ENCODE measurements at places on chromosomes 2 and 18.

GRCh38 chr18:36075862-36076587, 8.7 kb upstream of the RPRD1A start:
- DNase-seq: no peak

DNA sequence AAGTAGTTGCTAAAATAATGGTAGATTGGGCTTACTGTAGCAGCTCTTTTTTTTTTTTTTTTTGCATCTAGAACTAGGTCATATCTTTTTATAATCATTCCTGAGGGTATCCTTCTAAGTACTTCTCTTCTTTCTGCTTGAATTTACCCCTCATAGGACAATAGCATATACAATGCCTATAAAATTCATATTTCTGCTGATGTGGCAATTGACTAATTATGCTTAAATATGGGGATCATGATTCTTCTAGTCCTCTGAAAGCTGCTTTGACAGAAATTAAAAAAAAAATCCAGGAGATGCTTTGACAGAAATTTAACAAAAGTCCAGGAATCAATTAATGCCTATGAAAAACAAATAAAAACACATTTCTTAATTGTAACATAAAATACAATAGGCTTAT, 358.4 kb downstream of the CCDC85A start:
- no peak for DNase-seq

DNA sequence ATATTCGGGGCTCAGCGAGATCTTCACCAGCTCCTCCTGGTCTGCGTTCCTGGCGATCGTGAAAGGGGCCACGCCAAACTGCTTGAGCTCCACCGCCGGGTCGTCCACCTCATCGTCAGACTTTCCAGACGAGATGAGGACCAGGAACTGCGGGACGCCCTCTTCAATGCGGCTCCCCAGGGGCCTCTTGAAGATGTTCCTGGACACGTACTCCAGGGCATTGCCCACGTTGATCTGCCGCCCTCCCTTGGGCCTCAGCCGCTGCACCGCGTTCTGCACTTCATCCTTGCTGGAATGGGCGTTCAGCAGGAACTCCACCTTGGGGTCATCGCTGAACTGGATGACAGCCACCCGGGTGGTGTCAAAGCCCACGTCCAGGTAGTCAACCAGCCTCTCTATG, 42.1 kb downstream of the COL6A3 start:
- no peak for DNase-seq

DNA sequence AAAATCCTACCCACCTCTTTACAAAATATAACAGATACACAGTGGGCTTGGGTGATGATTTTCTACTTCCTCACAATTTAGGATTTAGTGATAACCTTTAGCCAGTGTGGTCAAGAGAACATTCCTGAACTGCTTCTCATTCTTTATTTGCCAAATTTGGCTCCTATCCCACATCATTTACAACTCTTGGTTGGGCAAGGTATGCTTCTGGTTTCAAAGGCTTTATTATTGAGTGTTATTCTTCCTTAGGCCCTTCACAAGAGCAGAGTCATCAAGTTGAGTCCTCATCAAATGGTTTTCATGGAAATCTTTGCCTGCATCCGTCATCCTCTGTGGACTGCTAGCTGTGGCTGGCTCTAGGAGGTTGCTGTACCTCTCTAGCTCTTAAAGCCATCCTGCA, 472.0 kb upstream of the ETAA1 start:
- DNase-seq: no peak

DNA sequence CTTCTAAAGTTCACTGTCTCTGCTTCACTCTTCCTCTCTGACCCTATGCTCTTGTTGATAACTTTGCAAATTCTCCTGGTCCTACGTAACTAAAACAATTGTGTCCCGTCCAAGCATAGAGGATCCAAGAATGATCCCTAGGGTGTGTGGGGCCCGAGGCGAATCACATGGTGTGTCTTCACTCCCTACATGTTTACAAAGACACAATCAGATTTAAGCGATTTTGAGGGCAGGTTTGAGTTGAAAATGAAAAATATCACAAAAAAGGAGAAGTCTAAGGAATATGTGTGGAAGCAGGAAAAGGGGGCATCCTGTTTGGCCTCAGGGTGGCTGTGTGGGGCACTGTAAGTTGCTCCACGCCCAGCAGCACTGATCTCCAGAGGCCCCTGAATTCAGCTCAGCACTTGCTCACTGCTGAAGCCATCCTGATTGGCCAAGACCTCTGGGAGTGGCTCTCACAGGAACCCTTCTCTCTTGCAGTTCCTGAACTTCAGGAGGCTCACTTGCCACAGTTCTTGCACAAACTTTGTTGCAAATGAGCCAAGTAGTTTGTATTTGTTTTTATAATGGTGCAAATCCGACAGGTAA, 363.6 kb downstream of the ZNF521 start:
- DNase-seq: peak; percentile 72

- DNase-seq: no peak
Measured at GRCh38 chr2:8116661-8117060, 565.2 kb upstream of the ID2 start.

- DNase-seq: no peak
Measured at GRCh38 chr2:180707175-180707883, 273.1 kb upstream of the UBE2E3 start.

DNA sequence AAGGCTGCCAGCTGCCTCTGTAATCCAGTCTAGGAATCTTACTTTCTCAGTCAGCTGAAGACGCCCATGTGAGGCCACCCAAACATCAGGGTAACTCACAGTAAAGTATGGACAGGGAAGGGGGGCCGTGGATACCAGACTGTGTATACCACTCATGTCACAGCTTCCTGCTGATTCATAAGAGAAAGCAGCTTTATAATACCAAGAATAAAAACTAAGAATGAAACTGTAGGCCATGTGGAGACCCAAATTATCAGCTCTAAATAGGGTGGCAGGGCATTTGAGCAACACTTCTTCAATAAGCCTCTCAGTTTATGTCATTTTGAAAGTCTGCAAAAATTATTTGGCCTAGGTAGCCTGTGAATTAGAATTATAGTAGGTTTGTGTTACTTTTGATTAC, 115.0 kb upstream of the CDCA7 start:
- DNase-seq: no peak

GRCh38 chr2:189010536-189010935, 36.4 kb downstream of the COL3A1 start:
- DNase-seq: no peak

GRCh38 chr2:172995323-172996244, 80.1 kb upstream of the MAP3K20 start:
- no peak for DNase-seq

DNA sequence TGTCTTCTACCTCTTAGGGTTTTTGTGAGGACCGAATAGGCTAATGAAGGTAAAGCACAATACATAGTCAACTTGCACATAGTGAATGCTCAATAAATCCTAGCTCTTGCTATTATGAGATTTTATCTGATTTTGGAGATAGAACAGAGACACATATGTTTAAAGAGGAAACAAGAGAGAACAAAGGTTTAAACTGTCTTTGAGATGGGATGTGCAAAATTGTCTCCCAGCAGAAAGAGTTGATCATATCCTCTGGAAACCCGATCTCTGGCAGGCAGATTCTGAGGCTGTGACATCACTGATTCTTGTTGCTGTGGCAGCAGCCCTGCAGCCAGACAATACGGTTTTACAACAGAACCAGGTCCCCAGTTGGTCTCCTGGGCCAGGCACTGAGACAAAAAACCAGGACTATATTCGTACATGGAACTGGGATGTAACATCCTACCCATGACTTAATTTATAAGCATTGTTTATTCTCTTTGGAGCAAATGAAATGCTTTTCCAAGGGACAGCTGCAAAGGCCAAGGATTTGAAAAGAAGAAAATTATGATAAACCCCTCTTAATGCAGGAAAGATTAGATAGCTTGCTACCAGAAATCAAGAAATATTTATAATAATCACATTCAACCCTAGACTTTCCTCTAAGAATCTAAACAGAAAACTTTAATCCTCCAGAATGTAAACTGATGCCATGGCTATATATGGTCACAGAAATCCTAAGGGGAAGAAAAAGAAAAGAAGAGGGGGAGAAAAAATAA, 80.2 kb downstream of the SLC8A1 start:
- DNase-seq: peak; percentile 85

DNA sequence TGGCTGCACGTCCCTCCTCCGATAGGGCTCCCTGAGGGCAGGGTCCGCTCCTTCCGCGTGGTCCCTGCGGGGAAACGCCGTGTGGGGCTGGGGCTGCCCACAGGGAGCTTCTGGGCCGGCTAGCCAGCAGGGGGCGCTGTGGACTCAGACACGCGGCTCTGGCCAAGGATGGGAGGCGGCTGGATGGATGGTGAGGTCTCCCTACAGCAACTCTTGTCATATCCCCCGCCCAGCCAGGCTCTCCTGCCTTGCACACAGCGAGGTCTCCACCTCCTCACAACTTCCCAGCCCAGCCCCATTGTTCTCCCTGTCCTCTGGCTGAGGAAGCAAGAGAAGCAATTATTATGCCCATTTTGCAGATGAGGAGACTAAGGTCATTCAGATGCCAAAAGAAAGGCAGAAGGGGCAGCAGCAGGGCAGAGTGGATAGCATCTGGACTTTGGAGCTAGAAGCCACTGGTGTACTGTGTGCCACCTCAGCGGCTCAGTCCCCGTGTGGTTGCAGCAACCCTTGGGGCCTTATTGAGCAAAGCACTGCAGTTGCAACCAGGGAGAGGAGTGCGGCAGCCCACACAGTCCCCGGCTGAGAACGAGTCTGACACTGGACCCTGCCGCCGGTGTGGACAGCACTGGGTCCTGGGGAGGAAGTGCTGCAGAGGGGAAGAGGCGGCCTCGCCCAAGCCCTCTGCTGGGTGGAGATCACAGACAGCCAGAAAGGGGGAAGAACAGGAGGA, 99.0 kb downstream of the ZFP36L2 start:
- peak; percentile 81 for DNase-seq

GRCh38 chr2:19484736-19485135, 126.3 kb upstream of the OSR1 start:
- no peak for DNase-seq

DNA sequence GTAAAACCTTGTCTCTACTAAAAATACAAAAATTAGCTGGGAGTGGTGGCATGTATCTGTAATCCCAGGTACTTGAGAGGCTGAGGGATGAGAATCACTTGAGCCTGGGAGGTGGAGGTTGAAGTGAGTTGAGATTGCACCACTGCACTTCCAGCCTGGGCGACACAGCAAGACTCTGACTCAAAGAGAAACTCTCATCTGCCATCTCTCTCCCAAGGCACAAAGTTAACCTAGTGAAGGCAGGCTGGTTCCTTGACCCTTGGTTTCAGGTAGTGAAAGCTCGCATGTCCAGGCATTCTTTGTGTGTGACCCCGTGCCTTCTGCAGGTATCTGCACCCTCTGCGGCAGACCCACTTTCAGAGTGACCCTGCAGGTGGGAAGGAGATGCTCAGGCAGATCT, 100.0 kb downstream of the WDSUB1 start:
- no peak for DNase-seq

- DNase-seq: peak; percentile 57
Measured at GRCh38 chr2:85318222-85319074, 9.3 kb downstream of the TGOLN2 start.

DNA sequence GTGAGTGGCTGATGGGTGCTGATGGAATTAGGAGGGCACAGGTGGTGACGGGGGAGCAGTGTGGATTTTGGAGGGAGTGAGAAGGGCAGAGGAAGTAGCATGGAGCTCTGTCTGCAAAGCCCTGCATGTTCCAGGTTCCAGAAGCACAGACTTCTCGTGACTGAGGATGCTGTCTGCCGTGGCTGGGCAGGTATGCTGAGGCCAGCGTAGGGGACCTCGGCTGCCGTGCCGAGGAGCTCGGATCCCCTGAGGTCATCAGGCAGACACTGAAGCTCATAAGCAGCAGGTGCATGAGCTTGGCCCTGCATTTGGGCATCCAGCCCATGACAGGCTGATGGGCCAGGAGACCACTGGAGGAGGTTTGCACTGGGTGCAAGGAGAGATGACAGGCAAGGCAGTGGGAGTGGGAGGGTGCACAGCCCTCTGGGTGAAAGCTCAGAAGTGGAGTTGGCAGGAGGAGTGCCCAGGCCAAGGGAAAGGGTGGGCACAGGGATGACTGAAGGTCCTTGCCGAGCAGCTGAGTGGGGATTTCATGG, 215.3 kb downstream of the SH3RF3 start:
- no peak for DNase-seq

GRCh38 chr2:163173591-163173990, 335.0 kb upstream of the KCNH7 start:
- no peak for DNase-seq

DNA sequence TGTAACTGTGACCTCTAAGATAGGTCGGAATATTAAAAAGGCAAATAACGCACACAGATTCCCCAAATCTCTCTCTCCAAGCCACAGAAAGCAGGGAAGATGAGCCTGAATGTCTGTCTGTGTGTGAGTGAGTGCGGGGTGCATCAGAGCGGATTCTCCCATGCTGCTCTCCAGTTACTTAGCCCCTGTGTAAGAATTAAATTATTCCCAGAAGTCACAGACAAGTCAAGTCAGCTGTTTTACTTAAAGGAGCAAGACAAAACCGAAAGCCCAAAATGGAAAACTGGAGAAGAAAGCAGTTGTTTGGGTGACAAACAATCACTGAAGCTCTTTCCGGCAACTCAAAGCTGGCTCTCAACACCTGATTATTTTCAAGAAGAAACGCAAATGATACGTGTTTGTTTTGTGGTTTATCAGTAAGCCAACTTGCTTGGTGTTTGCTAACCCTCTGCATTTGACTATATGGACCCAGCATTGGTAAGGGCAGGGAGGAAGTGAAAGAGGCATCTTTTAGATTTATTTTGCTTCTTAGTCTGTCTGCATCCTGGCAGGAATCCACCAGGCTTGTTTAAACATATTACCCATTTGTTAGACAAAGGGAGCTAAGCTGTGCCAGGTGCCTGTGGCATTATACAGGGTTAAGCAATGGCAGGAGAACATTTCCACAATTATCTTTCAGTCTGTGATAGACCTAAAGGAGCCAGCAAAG, 121.5 kb upstream of the CREB1 start:
- no peak for DNase-seq

GRCh38 chr2:42810971-42811811, 18.8 kb upstream of the HAAO start:
- DNase-seq: peak; percentile 86

DNA sequence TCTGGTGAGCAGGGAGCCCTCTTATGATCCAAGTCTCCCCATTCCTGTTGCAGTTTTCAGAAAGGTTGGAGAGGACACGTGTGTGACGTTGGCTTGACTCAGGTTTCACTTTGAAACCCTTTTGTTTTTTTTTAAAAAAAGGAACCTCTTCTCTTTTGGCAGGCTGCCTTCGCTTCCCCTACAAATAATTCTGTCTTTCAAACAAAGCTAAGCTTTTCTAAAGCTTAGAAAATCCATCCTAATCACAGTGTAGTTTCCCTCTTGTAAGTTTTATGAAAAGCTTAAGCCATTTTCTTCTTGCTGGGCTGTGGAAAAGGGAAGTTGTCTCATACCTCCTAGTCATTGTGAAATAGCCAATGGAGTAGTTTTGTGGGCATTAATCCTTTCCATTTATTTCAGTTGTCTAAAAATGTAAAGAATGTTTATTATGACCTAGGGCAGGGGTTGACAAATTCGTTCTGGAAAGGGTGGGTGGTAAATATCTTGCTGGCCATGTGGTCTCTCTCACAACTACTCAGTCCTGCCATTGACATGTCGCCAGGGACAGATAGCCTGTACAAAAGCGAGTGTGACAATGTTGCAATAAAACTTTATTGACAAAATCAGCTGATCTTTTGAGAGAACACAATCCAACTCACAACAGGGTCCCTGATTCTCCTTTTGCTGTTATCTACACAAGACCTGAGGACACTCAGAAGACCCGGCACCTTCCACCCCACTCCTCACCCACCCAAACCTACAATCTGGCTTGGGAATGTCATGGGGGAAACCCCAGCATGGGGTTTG, 878.8 kb downstream of the RNF144A start:
- no peak for DNase-seq

Measured in sigmoid colon (tissue), 7 donors.